NCI-H2029 treated with DMSO at 0.1 percent for 48 hours (cell line): ENCODE measurements at places on chromosomes 2 and 18.

DNA sequence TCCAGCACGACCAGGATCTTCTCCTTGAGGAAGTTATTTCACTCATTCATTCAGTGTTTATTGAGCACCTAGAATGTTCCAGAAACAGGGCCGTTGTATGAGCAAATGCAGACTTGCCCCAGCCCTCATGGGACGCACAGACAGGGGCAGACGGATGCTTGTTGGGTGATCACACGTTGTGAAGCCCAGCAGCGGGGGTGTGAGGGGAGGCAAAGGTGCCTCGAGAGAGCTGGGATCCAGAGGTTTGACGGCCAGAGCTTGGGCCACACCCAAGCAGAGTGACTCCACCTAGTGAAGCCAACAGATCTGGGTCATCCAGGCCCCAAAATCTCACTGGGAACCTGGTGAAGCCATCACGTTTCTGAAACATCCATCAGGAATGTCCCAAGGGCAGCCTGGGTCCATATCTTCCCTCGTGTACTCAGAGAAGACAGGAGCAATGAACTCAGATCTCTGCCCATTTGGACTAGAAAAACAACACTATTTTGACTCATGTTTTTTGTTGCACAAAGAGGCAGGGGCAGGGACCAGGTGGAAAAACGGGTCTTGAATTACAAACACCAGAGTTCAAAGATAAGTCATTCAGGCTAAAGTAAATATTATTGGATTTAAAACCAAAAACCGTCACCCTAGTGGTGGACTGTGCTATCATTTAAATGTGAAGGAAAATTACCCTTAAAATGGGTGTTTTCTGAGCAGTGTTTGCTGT, 54.9 kb upstream of the RBM44 start:
- DNase-seq: no peak

- no peak for DNase-seq
These were observed 44.4 kb upstream of the ACAA2 start for GRCh38 chr18:49857708-49858107.

DNA sequence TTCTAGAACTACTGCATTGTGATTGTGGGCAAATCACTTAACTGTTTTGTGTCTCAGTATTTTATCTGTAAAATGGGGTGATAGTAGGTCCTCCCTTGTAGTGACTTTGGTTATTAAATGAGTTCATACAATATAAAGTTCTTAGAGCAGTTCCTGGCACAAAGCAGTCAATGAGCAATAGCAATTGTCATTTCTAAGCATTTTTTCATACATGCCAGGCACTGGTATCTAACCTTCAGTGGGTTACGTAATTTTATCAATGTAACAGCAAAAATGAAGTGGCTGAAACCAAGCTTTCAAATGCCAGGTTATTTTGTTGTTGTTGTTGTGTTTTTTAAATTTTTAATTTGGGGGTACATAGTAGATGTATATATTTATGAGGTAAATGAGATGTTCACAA, 401.9 kb downstream of the MEIS1 start:
- DNase-seq: no peak

DNA sequence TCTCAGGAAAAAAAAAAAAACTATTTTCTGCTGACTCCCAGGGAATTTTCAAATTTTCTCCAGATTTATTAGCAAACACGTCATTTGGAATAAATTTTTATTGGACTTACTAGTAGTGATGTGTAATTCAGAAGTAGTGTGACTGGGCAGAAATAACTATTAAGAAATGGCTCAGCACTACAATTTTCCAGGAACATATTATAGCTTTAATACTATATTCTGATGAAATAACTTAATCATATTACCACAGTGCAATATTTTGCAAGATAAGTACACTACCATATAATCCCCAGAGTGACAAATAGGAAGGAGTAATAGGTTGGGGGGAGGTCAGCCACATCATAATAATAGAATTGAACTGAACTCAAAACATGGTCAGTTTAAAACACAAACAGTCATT, 19.7 kb upstream of the TNFAIP6 start:
- no peak for DNase-seq

DNA sequence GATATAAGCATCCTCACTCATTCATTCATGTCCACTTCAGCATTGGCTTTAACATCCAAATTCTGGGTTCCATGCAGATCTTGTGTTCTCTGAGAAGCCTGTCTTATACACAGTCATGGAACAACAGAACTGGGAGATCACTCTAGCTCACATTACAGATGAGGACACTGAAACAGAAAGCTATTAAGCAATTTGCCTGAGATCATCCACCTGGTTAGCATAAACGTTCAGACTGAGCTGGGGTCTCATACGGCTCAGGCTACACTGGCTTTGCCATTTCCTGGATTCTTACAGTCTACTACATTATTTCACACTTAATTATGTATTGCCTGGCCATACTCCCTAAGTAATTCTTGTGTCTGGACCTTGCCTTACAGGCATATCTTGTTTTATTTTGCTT, 169.4 kb upstream of the FANCL start:
- no peak for DNase-seq

DNA sequence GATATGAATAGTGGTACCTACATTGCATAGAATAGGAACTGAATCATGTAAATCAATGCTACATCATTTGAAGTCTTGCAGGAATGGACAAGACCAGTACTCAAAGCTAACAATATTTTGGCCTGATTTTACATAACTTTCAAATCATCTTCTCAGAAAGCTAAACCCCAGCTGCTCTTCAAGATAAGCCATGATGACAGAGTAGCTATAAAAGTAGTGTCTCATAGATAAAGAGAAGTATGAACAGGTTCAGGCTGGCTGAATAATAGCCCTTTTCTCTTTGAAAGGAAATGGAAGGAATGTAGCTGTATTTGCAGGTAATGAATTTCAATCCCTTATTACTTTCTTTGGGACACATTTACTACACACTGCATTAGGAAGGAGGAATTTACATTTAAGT, 28.2 kb downstream of the TSPYL6 start:
- DNase-seq: no peak

- DNase-seq: no peak
These were observed 329.5 kb downstream of the PAX3 start for GRCh38 chr2:221969087-221969829.

- no peak for DNase-seq
These were observed 117.1 kb downstream of the ZNF407 start for GRCh38 chr18:74714791-74715190.

- peak; percentile 62 for DNase-seq
These were observed at the start of gene ABCB6 for GRCh38 chr2:219218732-219219701. Gene ABCB6 (minus strand): TSS chr2:219218958. CDS start chr2:219218673, 285 bp downstream.

DNA sequence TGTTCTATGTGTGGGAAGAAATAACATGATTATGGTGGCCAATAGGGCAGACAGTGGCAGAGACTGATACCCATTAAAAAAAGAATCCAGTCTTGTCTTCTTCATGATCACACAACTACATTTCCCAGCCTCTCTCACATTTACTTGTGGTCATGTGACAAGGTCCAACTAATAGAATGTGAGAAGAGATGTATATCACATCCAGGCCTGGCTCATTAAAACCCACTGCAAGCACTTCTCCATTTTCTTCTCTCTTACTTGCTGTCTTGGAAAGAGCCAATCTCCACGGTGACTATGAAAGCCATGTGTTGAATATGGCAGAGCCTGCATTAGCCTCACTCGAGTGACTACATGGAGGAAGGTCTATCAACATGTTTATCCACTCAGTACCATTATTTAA, 306.2 kb upstream of the ZEB2 start:
- DNase-seq: no peak

- no peak for DNase-seq
These were observed 83.7 kb upstream of the UBXN4 start for GRCh38 chr2:135657806-135658582.

DNA sequence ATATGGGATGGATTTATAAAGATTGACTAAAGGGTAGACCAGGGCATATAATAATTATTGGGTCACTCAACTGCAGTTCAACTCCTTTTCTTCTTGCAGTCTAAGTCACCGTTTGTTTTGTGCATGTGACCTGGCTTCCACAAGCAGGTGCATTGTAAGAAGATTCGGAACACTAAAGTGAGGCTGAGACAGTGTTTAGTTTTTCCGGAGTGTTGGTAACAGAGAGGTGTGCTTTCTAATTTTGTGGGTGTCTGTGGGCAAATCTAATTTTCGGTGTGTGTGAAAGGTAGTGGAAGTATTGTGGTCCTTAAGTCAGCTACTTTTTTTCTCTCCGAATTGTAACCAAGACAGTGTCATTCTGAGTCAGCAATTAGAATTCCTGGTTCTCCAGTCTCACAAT, 184.5 kb downstream of the CDH19 start:
- DNase-seq: no peak

- DNase-seq: peak; percentile 30
These were observed 259.2 kb downstream of the ASXL3 start for GRCh38 chr18:33837191-33837590.

DNA sequence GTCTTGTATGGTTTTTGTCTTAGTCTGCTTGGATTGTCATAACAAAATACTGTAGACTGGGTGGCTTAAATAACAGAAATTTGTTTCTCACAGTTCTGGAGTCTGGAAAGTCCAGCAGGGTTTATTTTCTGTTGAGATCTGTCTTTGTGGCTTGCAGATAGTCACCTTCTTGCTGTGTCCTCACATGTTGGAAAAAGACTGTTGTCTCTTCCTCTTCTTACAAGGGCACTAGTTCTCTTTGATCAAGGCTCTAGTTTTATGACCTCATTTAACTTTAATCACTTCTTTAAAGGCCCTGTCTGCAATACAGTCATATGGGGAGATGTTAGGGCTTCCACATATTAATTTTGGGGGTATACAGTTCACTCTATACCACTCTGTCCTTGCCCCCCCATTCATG, 56.5 kb downstream of the NBEAL1 start:
- no peak for DNase-seq

GRCh38 chr2:203650860-203651613, 55.4 kb upstream of the CD28 start:
- DNase-seq: peak; percentile 76

GRCh38 chr2:42464631-42465030, 29.2 kb downstream of the KCNG3 start:
- DNase-seq: no peak

- DNase-seq: no peak
These were observed 87.3 kb upstream of the PPP1CB start for GRCh38 chr2:28664120-28664842.
